ENCODE measurements at places on chromosomes 5 and 9.

GRCh38 chr9:6757132-6757455 is 679 bp upstream of the KDM4C start:
- no peak for DNase-seq

- no peak for DNase-seq
These were observed 12.2 kb upstream of the NDFIP1 start for GRCh38 chr5:142096382-142096781.

DNA sequence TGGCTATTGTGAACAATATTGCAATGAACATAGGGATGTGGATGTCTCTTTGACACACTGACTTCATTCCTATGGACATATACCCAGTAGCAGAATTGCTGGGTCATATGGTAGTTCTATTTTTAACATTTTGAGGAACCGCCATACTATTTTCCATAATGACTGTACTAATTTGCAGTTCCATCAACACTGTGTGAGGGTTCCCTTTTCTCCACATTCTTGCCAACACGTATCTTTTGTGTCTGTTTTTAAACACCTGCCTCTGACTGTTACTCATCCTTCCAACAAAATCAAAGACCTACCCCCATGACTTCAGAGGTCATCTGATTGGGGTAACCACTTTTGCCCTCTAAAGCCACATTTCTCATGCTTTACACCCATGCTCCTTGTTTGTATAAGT is 133.5 kb downstream of the MED27 start:
- DNase-seq, result no peak

- no peak for DNase-seq
These were observed 122.5 kb downstream of the WDR41 start for GRCh38 chr5:77369566-77369965.

- no peak for DNase-seq
These were observed 1068.5 kb upstream of the CDH10 start for GRCh38 chr5:25713259-25713658.

- DNase-seq, result no peak
These were observed 115.1 kb downstream of the GABBR2 start for GRCh38 chr9:98593354-98594253.

GRCh38 chr5:76547242-76547890 is 75.8 kb downstream of the F2RL2 start:
- DNase-seq, result peak; percentile 74

GRCh38 chr9:8653111-8653510 is 853.5 kb upstream of the DMAC1 start:
- DNase-seq, result no peak

DNA sequence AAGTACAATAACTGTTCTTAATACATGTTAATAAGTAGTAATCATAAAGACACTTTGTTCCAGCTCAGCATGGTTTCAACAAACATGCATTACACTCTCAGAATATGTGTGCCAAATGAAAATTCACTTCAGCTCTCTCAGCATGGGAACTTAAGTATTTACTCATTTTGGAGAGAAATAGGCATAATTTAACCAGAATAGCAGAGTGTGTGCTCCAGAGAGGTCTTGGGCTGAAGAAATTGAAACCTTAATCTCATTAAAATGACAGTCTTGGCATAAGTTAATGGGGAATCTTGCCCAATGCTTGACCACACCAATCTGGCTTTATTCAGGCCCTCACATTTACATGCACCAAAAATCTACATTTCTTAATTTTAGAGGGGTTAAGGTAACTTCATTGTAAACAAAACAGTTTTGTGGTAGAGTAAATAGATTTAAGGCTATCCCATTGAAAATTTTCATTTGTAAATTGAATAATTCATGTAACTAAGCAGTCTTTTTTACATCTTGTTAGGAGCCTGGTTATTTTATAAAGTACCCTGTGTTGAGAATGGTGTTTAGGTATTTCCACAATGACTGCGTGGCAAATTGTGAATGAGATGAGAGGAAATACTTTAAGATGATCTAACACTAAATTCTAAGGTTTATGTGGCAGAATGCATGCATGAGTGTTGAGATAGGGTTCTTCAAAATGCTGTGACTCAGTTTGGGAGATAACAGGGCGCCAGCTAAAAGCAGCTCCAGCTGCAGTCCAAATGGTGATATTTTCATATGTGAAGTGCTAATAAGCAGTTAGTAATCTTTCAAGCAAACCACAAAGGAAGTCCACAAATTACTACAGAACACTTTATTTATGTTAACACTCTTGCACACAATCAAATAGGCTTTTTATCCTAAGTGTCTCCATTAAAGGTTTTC is 11.3 kb upstream of the LOX start:
- DNase-seq, result no peak

- no peak for DNase-seq
These were observed 307.8 kb upstream of the IRX4 start for GRCh38 chr5:2190549-2190948.

GRCh38 chr9:5893591-5894236 is 3.0 kb downstream of the MLANA start:
- no peak for DNase-seq

DNA sequence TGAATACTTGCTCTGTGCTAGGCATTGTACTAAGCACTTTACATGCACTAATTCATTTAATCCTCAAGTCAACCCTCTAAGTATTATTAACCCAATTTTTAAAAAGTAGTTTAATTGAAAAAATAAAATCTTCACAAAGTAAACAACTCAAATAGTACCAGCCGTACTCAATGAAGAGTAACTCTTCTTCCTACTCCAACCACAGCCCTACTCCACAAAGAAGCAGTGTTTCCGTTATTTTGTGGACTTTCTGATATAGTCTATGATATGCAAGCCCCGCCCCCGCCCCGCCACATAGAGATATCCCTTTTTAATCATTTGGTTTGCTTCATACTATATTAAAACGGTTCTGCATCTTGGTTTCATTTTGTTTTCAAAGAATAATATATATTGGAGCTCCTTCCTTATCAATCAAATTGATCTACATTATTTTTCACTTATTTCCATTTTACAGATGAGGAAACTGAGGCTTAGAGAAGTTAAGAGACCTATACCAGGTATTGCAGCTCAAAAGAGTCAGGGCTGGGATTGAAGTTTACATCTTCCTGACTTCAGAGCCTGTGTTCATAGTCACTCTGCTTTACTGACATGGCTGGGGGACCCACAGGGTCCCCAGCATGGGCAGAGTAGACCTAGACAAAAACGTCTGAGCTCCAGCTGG is 78.6 kb downstream of the PCDH1 start:
- no peak for DNase-seq

- peak; percentile 60 for DNase-seq
These were observed 4.3 kb upstream of the EMB start for GRCh38 chr5:50445296-50445949.

GRCh38 chr5:150329881-150330876 is 27.3 kb upstream of the TCOF1 start:
- DNase-seq, result no peak

- no peak for DNase-seq
These were observed 64.7 kb downstream of the STK10 start for GRCh38 chr5:172123269-172123692.

DNA sequence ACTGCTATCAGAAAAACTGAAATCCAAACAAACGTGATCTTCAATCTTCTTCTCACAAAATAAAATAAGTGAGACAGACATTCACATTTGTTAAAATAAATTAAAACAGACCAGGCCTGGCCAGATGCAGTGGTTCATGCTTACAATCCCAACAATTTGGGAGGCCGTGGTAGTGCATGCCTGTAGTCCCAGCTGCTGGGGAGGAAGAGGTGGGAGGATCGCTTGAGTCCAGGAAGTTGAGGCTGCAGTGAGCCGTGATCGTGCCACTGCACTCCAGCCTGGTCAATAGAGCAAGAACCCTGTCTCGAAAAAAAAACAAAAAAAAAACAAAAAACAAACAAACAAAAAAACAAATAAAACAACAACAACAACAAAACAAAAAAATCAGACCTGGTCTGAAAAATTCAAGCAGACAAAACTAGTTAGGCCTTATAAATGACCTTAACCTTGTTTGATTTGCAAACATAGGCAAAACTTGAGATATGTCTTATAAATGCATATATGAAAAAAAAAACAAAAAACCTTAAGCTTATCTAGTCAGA is 10.8 kb downstream of the MAPKAP1 start:
- no peak for DNase-seq

- no peak for DNase-seq
These were observed 14.6 kb upstream of the RNU6ATAC start for GRCh38 chr9:134178768-134179551.

DNA sequence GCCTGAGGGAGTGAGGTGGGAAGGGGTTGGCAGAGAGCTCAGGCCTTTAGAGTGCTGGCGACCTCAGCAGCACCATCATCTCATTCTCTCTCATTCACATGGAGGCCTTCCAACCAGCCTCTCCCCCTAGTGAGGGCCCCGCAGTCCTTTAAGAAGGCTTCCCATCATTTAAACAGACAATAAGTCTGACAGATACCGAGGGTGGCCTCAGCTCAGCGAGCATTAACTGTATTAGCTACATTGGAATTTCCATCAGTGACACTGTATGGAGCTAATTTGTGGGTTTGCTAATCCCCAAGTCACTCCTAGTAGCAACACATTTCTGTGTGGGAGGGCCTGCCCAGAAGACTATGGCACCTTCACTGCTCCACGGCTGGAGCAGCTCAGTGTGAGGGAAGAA is 75.8 kb downstream of the INSYN2B start:
- no peak for DNase-seq

GRCh38 chr5:146151970-146152369 is 30.5 kb downstream of the LARS1 start:
- no peak for DNase-seq

GRCh38 chr5:37637165-37637845 is 202.5 kb downstream of the GDNF start:
- no peak for DNase-seq

- no peak for DNase-seq
These were observed 21.7 kb upstream of the SYNPO start for GRCh38 chr5:150618588-150619281.

- DNase-seq, result peak; percentile 81
These were observed 71.2 kb downstream of the ARRDC3 start for GRCh38 chr5:91311697-91312501.

DNA sequence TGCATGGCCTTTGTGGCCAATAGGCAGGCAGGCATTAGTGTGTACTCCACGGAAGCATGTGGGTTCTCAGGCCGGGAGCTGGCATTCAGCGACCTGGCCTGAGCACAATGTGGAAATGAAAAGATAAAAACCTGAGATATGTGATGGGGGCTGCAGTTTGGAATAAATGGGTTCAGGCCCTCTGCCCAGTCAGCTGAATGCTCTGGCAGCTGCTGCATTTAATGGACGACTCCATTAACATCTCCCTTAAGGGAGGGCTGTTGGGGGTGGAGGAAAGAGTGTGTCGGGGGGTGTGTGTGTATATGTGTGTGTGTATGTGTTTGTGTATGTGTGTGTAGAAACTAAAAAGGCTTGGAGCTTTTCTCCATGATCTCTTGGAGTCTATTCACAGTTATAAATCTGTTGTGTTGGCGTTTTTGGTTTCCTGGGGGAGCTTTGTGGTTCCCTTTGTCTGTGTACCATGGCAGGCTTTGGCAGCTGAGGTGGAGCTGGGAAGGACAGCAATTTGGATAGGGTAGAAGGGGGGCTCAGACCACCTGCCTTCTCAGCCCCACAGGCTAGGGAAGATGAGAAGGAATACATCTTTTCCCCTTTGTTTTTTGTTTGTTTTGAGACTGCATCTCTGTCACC is 27.3 kb upstream of the HSPA9 start:
- DNase-seq, result no peak

- no peak for DNase-seq
These were observed 161.6 kb downstream of the KCTD16 start for GRCh38 chr5:144332265-144332664.

DNA sequence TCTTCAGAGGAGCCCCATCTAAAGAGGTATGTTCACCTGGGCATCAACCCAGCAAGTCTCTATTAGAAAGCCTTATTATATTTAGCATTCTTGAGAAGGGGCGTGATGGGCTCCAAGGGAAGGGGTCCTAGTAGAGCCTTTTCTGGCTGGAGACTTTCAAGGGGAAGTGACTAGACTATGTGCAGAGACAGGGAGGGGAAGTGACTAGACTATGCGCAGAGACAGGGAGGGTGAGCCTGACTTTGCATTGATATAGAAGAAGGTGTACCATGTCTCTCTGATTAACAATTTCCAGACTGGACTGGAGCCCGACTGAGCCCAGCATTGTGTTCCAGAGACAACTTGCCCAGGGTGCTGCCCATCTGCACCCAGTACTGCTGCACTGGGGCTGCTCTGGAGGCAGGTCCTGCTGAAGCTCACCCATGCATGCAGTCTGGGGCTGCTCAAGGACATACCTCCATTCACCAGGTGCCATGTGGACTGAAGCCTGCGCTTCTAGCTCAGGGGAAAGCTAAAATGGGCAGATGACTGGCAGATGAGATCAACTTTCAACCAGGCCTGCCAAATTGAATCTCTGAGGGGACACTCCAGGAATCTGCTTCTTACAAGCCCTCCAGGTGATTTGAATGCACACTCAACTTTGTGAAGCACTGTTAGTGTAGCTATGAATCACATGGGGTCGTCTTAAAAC is 83.0 kb upstream of the GNA14 start:
- no peak for DNase-seq

- no peak for DNase-seq
These were observed 17.5 kb downstream of the SLC31A1 start for GRCh38 chr9:113238859-113239232.

- DNase-seq, result no peak
These were observed 64.0 kb downstream of the CARTPT start for GRCh38 chr5:71782771-71783770.

- no peak for DNase-seq
These were observed at the start of gene GABBR2 for GRCh38 chr9:98708933-98709911. Gene GABBR2 (minus strand): TSS chr9:98708935. CDS start chr9:98708737, 198 bp downstream.

- DNase-seq, result no peak
These were observed 5.9 kb downstream of the MED22 start for GRCh38 chr9:133342069-133342406.

DNA sequence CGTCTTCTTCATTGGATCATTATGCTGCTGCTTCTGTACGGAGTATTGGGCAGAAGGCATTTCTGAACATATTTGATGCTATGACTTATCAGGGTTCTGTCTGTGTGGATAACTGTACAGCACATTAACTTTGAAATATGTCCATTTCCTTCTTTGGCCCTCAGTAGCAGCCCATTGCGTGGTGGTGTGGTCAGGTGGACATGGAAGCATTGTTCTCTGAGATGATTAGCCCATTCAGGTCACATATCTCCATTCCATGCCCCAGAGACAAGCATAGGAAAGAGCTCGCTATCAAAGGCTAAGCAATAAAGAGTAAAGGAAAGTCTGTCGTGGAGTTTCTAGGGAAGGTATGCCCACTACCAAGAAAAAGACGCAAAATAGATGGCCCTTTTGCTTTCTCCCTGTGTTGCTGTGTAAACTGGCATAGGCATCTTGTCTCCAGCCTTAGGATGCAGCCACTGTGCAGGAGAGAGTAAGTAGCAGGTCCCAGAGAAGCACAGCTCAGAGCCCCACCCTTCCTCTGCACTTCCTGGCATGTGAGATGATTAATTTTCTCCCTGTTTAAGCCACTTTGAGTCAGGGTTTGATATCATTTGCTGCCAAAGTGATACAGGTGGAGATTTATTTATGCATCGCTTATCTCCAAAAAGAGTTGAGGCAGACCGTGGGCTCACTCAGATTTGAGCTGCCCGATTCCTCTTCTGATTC is 221.9 kb downstream of the PDZD2 start:
- no peak for DNase-seq

Measured in stimulated activated effector memory CD8-positive, alpha-beta T cell treated with anti-CD3 and anti-CD28 coated beads, Interleukin-12 subunit alpha, Interleukin-12 subunit beta, amount 100 ng/mL, for 72 hours (primary cell).